Activated T-helper 9 cell treated with anti-CD3 and anti-CD28 coated beads, Interleukin-2, amount 50 U/mL, for 16 hours (primary cell): ENCODE measurements at places on chromosomes 3 and 15.

- DNase-seq: no peak
Observed at GRCh38 chr15:99408236-99409096, 157.2 kb downstream of the LRRC28 start.

- DNase-seq: no peak
Observed at GRCh38 chr3:151845306-151845905, 28.0 kb upstream of the SUCNR1 start.

- DNase-seq: no peak
Observed at GRCh38 chr3:17039594-17039993, 154.8 kb downstream of the PLCL2 start.

DNA sequence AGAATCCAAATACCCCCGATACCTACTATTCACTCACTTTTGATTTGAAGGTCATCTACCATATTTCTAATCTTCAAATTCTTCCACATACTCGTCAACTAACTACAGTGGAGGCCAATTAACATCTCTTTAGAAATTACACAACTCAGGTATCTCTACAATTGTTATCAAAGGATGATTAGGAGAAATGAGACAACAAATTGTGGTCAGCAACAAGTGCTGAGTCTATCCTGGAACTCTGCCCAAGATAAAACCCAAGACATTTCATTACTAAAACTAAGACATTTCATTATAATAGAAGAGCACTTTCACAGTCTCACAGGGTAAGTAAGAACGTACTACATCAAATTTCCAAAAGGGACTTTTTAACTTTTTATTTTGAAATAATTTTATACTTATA is 100.0 kb downstream of the TBC1D5 start:
- no peak for DNase-seq

DNA sequence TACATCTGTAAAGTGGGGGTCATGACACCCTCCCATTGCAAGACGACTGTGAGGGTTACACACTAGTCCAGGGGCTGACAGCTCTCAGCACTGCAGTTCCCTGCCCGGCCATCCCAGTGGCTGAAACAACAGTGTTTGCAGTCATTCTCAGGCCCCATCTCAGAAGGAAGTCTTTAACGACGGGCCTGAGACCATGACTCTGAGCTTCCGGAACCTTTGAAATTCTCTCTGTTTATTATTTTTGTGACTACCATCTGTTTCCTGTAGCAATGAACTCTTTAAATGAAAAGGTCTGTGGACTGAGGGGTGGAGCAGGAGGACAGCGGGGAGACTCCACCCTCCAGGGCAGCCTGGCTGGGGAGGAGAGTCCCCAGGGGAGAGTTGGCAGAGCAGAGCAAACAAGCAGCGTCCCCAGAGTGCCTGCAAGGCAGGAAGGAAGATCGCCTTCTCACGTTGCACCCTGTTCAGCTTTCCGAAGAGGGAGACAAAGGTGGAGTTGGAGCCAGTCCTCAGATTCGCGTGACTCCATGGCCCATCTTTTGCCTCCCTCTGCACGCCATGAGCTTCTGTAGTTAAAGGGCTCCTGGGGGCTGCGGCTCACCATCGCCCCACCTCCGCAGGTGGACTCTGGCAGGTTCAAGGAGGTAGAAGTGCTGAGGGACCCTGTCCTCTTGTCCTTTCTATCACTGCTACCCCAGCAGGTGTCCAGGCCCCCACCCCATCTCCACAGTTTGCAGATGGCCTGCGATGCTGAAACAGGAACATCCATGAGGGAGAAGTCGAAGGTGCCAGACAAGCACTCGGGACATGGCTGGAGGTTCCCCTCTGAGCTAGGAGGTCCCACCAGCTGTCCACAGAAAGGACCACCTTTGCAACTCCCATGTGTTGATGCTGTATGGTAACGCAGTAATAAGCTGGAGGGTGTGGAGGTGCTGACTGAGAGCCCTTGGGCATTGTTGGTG is 525.8 kb upstream of the PROK2 start:
- DNase-seq: no peak

DNA sequence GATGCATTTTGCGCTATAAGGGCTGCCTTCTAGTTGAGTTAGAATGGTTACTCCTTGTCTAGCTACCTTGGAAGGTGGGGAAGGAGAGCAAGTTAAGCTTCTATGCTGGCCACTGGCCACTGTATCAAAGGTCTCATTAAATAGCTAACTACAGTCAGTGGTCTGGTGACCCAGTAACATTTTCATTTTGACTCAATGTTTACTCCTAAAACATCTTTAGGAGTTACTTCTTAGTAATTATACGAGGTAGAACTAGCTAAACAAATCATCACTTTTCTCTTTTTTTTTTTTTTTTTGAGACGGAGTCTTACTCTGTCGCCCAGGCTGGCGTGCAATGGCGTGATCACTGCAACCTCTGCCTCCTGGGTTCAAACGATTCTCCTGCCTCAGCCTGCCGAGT is 26.7 kb downstream of the ETV5 start:
- no peak for DNase-seq

GRCh38 chr3:35678643-35679161 is 39.4 kb downstream of the ARPP21 start:
- no peak for DNase-seq

GRCh38 chr15:82944056-82944455 is 8.5 kb downstream of the HOMER2 start:
- no peak for DNase-seq
